ENCODE measurements at places on chromosomes 1 and 21.
A peak's percentile ranks its signal among the peaks of the same experiment; 100 is the strongest.

- DNase-seq = peak; percentile 42
Measured at GRCh38 chr1:31651089-31651420, 6.4 kb upstream of the PEF1 start.

GRCh38 chr1:156104065-156104810, 10.3 kb upstream of the LMNA start:
- peak; percentile 92 for DNase-seq

DNA sequence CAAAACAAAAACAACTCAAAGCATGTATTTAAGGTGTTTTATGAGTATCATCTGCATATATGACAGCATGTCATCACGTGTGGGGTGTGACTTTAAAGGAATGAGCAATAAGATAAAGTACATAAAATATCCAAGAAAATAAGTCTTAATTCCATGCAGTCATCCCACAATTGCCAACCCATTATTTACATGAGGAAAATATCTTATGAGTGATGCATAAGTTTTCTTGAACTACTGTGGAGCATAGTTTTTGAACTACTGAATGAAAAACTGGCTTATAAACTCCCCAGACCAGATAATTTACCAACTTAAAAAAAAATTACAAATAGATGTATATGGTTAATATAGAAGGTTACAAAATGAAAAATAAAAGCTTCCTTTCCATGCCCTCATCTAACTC, 29.7 kb upstream of the MTMR11 start:
- no peak for DNase-seq

GRCh38 chr1:55309786-55310504, 94.8 kb upstream of the USP24 start:
- no peak for DNase-seq

- peak; percentile 90 for DNase-seq
Measured at GRCh38 chr1:30718636-30719405, 4.6 kb downstream of the MATN1 start.

GRCh38 chr1:36576118-36576517, 93.4 kb upstream of the CSF3R start:
- peak; percentile 77 for DNase-seq

- DNase-seq = no peak
Measured at GRCh38 chr21:29549614-29550013, 250.9 kb downstream of the BACH1 start.

DNA sequence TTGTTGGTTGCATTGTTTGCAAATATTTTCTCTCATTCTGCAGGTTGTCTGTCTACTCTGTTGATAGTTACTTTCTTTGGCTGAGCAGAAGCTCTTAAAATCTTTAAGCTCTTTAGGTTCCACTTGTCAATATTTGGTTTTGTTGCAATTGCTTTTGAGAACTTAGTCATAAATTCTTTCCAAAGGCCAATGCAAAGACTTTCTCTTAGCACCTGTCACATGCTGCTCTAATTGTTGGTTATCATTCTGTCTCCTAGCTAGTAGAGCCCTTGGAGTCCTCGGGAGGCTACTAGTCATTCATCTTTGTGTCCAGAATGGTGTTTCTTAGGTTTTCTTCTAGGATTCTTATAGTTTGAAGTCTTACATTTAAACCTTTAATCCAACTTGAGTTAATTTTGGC, 312.7 kb upstream of the PROX1 start:
- DNase-seq = no peak

DNA sequence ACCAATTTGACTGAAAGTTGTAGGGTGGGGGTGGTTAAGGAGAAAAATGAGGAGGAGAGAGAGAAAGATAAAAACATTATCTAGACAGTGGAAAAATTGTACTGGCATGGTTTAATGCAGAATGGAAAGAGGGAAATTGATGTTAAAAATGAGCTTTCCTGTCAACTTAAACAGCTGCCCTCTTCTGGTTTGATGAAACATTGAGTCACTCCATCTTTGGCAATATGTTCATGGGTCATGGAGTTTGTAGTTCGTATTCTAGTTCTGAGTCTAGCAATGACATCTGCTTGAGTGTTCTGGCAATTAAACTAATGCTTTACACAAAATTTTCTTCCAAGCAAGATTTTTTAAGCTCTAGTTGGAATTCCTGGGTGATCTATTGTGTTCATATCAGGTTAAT, 9.6 kb downstream of the ZNF648 start:
- peak; percentile 18 for DNase-seq

DNA sequence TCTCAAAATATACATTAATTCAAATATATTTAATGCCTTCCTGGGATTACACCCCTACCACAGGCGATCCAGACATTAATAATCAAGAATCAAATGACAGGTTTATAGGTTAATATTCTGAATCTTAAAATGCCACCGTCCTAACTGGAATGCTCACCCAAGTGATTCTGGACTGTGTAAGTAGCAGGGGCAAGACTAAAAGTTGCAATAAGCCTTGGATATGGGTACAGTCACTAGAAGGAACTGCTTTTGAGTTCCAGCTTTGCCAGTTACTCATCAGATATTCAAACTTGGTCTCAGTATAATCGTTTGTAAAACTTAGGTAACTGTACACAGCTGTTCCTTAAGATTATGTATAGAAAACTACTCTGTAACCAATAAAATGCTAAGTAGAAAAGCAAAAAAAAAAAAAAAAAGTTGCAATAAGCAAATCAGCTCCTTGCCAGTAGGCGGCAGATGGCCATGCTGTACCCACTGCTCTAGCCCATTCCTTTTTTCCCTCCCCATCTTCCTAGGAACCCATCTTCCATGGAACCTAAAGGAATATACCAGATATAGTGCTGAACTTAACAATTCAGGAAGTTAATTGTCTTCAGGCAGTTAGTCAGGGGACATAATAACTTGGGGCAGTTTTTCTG, 10.5 kb downstream of the RO60 start:
- DNase-seq = peak; percentile 11

- DNase-seq = peak; percentile 6
Measured at GRCh38 chr1:35640380-35641232, 720 bp downstream of the PSMB2 start.

DNA sequence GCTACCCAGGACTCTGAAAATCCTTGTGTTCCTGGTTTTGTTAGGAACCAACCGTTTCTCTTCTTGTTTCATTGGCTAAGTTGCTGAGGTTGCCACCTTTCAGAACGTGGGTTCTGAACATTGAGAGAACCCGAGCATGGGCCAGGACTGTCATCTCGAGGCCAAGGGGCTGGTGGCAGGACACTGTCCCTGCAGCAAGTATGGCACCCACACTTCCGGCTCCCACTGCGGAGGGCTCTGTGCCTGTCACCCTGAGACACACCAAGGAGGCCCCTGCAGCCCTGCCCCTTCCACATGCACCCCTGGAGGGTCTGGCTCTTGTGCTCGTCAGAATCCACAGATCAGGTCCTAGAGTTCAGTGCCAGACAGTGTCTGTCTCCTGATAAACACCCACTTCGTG, 39.1 kb upstream of the LRRC3 start:
- DNase-seq = no peak

DNA sequence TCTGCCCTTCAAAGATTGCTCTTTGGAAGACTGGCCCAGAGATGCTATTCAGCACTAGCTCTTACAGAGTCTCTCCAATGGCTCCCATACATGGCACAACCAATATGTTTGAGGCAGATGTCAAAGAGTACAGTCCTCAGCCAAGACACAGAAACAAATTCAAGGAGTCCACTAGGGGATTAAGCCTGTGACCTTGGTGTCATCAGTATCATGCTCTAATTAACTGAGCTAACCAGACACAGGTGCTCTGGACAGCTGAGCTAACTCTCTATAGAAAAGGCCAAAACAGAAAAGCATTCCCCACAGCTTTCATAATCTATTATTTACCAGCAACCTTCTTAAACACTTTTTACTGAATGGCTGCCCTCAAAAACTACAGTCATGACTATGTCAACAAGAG, 666.0 kb upstream of the PLXNA2 start:
- no peak for DNase-seq

DNA sequence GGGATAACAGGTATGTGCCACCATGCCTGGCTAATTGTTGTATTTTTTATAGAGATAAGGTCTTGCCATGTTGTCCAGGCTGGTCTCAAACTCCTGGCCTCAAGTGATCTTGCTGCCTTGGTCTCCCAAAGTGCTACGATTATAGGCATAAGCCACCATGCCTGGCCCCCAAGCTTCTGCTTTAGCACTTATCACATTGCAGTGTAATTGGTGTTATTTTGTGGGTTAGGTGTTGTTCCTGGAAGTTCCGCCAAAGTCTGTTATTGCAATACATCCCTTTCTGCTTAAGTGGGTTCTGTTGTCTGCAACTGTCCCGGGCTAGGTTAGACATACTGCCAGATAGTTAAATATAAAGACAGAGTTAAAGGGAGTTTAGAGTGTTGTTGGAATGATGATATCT, 3.4 kb downstream of the ZCCHC17 start:
- DNase-seq = no peak

DNA sequence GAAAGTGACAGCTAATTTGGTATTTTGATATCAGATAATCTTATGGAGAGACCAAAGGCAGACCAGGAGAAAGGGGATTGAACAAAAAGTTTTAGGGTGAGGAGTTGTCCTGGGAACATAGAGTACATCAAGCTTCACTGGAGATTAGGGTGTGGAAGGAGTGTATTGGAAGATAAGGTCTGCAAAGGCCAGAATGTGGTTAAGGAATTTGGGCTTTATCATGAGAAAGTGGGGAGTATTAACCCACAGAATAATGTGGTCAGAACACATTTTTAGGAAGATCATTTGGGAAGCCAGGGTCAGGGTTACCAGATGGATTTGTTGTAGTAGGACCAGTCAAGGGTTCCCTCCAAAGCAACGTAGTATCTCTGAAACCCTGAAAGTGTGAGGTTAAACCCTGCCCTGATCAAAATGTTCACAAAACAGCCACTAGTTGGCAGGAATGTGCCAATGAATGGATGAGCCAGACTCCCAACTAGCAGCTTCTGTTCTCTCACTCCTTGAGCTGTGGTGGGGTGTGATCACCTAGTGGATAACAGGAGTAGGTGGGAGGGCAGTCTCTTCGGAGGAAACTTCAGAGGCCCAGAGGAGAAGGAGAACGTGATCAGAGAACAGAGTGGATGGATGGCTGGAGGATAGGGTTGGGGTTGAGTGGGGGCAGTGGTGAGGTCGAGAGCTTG, 35.8 kb downstream of the SLC2A1 start:
- peak; percentile 77 for DNase-seq

- no peak for DNase-seq
Measured at GRCh38 chr1:232673256-232673655, 43.3 kb upstream of the SIPA1L2 start.

- DNase-seq = peak; percentile 81
Measured at GRCh38 chr1:5915587-5916571, 76.3 kb downstream of the NPHP4 start.

GRCh38 chr1:95197616-95198252, 36.3 kb upstream of the RWDD3 start:
- DNase-seq = peak; percentile 37

DNA sequence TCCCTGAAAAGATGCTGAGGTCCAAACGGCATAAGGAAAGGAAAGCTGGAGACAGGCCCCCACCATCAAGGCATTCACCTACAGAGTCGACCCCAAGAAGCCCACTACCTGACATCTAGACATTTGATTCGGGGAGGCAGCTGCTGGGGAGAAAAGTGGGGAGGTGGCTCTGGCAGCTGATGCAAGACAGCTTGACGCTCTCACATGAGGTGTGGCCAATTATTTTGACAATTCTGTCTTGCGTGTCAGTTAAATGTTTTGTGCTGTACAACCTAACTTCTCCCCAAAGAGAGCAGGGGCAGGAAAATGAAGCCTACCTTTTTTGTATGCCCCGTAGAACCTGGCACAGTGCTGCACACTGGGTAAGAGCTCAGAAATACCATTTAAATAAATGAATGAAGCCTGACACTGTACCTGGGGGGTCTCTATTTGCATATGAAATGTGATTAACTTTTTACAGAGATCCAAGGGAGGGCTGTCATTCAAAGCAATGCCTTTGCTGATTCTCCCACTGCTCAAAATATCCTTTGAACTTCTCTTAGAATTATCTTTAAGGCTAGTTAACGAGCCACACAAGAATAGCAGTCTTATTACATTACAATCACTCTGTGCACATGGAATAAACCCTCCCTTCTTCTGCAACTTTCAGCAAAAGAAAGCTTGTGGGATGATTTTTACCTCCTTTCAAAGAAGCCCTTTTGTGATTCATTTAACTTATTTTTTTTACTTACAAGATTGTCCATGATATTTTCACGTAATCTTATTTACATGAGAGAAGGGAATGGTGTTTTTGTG, 163.2 kb downstream of the TNR start:
- DNase-seq = no peak

DNA sequence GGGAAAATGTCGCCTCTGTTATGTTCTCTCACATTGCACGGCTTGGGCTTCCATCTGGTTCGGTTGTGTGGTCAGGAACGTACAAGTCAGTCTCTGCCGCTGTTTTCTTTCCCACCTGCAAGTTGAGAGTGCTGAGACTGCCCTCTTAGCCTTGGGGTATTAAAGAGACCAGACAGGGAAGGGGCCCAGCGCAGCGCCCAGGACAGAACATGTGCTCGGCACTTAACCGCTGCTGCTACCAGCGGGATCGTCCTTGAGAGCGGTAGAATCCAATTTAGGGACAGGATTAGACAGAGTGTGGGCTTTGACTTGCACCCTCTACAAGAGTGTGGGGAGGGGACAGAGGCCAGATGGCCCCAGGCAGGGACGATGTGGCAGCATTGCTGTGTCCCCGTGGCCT, 17.7 kb upstream of the AGPAT3 start:
- no peak for DNase-seq

- peak; percentile 48 for DNase-seq
Measured at GRCh38 chr1:2526824-2527555, 594 bp upstream of the PANK4 start.

DNA sequence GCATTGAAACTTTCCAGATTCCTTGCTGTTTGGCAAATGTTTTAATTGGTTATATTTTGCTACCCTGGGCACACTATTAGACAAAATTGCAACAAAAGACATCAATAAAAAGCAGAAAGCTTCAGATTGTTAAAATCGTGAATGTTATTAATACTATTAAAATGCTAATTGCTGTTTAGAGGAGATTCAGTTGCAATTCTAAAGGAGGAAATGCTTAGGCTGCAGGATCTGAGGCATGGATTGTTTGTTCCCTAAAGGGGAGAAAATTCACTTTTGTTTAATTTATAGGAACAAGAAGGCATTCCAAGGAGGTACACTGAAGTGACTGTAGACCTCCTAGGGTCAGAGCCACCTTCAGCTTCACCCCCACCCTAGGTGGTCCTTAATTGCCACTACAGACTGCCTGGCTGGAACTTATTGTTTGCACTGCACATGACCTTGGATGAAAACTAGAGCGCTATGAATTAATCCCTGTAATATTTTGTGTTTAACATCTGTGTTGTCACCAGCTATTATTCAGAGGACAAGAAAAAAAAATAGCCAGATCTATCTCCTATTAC, 1266.9 kb upstream of the ADGRL2 start:
- DNase-seq = no peak

- DNase-seq = peak; percentile 83
Measured at GRCh38 chr1:93839307-93839706, 39.7 kb downstream of the DNTTIP2 start.

GRCh38 chr1:21018673-21019072, 158.0 kb downstream of the EIF4G3 start:
- DNase-seq = no peak

- DNase-seq = no peak
Measured at GRCh38 chr21:33078907-33079582, 9.1 kb downstream of the OLIG1 start.
